ENCODE measurements at places on chromosomes 2 and 18.

DNA sequence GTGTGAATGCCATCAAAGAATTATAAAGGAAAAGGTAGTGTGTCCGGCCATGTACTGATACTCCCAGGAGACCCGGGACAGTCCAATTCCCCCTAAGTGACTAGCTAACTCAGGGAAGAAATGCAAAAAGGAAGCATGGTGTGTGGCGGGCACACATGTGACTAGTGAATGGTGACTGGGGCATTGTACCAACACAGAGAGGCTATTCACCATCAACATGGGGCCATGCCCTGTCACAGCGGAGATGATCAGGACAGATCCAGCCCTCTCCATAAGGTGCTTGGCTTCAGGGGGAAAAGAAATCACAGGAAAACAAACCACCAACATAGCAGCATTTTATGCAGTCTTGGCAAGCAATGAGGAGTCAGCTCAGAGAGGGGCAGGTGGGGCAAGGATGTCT lies 34.3 kb downstream of the FAM168B start:
- DNase-seq, result no peak

GRCh38 chr2:80256782-80257167 lies 47.8 kb downstream of the LRRTM1 start:
- no peak for DNase-seq

GRCh38 chr2:149994057-149994728 lies 406.6 kb upstream of the MMADHC start:
- peak; percentile 56 for DNase-seq

GRCh38 chr18:3152294-3152693 lies 67.5 kb downstream of the MYOM1 start:
- no peak for DNase-seq

- peak; percentile 87 for DNase-seq
Measured at GRCh38 chr18:7038330-7038851, 79.2 kb downstream of the LAMA1 start.

DNA sequence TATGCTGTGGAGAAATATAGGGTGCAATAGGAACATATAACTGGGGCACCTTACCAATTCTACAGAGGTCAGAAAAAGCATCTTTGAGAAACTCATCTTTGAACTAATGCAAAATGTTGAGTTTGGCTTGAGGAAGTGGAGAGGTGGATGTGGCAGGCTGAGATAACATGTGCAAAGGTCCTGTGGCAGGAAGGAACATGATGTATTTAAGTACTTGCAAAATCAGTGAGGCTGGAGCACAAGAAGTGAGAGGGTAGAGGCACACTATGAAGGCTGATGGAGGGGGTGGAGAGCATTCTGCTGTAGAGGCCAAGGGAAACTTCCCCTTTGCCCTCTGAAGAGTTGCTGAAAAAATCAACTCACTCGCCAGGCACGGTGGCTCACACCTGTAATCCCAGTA lies 14.7 kb upstream of the RAB1A start:
- no peak for DNase-seq

Measured in NCI-H2029 (cell line).